ENCODE measurements at places on chromosomes 1 and 21. TPM values are rescaled to one million over a fixed set of nuclear protein-coding genes. Genes with fewer than 3 reads are reported as not detected.
A peak's percentile ranks its signal among the peaks of the same experiment; 100 is the strongest.

DNA sequence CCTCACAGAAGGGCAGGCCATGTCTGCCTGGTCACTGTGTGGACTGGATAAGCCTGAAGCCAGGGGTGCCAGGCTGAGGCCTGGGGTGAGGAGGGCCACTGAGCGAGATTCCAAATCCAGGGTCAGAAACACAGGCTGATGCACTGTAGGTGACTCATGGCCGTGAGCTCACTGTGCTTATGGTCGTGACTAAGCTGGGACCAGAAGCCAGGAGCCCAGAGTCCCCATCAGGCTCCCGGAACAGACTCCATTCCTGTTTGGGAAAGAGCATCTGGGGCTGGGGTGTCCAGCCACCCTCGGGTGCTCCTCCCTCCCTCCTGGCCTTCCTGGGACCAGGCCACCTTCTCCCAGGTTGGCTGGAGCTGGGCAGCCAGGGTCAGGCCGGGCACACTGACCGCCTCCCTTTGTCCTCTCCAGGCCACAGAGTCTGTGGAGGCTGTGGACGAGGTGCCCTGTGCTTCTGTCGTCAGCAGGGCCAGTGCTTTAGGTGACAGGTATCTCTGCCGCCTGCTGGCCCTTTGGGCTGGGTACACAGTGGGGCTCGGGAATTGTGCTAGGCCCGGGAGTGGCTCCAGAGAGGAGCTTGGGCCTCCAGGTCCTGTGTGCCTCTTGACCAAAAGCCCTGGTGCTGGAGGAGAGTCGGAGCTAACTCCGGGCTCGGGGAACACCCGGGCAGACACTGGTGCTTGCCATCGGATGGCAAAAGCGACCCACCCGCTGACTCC, 36.7 kb downstream of the AJAP1 start:
- no peak for DNase-seq

DNA sequence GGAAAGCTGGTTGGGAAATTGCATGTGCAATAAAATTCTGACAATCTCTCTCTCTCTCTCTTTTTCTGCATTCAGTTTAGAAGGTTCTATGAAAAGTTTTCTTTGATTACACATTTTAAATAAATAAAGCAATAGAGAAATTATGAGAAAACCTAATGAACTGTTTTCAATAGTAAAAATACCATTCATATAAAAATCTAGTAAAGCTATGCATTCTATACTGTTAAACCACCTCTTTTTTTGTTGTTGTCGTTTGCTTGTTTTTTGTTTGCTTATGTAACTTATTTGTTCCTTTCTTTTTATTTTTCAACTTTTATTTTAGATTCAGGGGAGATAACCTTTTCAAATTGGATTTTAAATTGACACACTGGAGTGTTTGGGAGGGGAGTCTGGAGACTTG, 14.1 kb upstream of the OR2B11 start:
- no peak for DNase-seq

DNA sequence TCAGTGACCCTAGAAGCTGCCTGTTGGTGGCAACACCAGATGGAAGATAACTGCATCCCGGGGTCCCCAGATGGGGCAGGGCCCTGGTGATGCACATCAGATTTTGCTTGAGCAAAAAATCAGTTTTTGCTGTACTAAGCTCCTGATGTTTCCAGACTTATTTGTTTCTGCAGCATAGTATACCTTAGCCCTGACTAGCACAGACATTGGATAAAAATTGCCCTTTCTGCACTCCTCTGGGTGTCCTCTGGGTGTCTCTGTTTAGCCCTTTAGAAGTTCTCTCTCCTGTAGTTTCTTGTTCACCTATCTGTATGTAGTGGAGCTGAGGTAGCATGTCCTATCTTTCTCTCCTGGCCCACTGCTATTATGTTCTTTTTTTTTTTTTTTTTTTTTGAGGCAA, 30.3 kb upstream of the PLA2G2C start:
- peak; percentile 19 for DNase-seq

GRCh38 chr1:202144402-202145067, at the start of gene ARL8A:
Gene ARL8A, minus strand, starts transcription at chr1:202144737. Its CDS starts 165 bp downstream, at chr1:202144572.
- DNase-seq, result peak; percentile 78

DNA sequence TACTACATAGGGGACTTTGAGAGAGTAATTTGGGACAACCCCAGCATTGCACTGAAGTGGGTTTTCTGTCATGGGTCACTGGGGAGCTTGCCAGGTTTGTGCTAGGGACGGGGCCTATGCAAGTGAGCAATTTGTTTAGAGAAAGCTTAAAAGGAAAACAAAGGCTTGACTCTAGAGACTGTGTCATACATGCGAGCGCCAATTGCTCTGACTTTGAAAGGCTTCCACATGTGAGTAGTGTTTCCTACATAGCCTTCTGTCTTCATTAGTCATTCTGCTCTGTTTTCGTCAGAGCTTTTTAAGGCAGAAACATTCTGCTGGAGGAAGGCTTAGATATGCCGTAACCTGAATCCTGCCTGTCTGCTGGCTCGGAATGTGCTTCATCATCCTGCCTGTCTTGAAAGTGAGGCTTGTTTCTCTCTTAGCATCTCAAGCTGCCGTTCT, 28.4 kb downstream of the TRIM45 start:
- DNase-seq, result no peak

FOXO6 gene
- total RNA-seq, result not detected

AMIGO1 gene
- 1.3 TPM for total RNA-seq

CD101 gene
- total RNA-seq, result 2.9 TPM

S100A6 gene
- total RNA-seq, result 799 TPM
